ENCODE measurements at places on chromosomes 11 and 22. TPM values are rescaled to one million over a fixed set of nuclear protein-coding genes. Genes with fewer than 3 reads are reported as not detected.

- DNase-seq: no peak
These were observed 51.7 kb downstream of the ZBTB16 start for GRCh38 chr11:114110952-114111947.

Gene OR5T1
- not detected for total RNA-seq

DNA sequence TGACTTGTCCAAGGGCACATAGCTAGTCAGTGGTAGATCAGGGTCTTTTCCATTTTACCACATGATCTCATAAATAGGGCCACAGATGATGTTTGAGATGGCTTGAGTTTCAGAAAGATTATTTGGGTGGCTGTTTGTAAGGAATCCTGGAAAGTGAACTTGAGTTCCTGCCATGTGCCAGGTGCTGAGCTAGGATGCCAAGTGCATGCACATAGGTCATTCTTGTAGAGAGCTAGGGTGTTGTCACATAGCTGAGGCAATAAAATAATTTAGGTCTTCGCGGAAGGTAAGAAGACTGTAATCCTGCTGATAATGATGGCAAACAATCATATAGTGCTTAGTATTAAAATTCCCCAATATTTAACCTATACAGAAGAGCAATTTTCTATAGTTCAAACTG lies 1162.6 kb upstream of the TENM4 start:
- no peak for DNase-seq

DNA sequence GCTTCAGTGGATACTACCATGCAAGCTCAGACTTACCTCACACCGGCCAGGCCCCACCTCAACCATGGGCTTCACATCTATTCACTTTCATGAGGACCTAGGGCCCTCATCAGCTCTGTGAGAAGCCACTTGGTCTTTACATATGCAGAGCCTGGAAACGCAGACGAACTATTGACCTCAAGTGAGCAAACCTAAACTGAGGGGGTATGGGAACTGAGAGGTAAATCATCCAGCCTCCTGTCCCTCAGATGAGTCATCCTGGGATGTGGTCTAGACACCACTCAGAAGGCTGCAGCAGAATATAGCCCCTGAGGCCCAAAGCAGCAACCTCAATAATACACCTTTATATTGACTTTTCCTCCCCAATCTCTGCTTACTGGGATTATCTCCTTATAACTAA lies 578.0 kb downstream of the INSC start:
- no peak for DNase-seq

Gene SPTBN2
- total RNA-seq: 1.1 TPM

- peak; percentile 95 for DNase-seq
These were observed at the start of gene PPP1CA for GRCh38 chr11:67401495-67402191. PPP1CA (minus strand) TSS chr11:67401858; CDS start chr11:67401782, 76 bp downstream.

Gene TRPC6
- total RNA-seq: 14.3 TPM

- DNase-seq: no peak
These were observed 38.4 kb downstream of the TPCN2 start for GRCh38 chr11:69087133-69087524.

Gene SYT9
- total RNA-seq: 1.1 TPM

Gene CLMP
- 173 TPM for total RNA-seq

Gene THAP7
- total RNA-seq: 41.5 TPM

DNA sequence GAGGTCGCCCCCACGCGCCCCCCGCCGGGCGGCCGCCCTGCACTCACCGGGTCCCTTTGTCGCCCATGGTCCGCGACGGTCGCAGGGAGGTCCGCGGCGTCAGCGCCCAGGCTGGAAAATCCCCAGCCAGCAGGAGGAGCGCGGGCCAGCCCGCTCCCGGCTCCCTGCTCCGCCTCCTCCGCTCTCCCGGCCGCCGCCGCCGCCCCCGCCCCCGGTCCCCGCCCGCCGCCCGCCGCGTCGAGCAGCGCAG lies at the start of gene ARRB1:
TSS of gene ARRB1 (minus strand) at position 121 of the 250 bp plus-strand sequence. CDS start at position 67, 54 bp downstream.
- DNase-seq: peak; percentile 75

GRCh38 chr11:9015677-9016076 lies 11.9 kb upstream of the NRIP3 start:
- DNase-seq: peak; percentile 86

GRCh38 chr11:63572026-63572688 lies 9.0 kb upstream of the PLAAT2 start:
- DNase-seq: no peak

Gene OR2AT4
- not detected for total RNA-seq

DNA sequence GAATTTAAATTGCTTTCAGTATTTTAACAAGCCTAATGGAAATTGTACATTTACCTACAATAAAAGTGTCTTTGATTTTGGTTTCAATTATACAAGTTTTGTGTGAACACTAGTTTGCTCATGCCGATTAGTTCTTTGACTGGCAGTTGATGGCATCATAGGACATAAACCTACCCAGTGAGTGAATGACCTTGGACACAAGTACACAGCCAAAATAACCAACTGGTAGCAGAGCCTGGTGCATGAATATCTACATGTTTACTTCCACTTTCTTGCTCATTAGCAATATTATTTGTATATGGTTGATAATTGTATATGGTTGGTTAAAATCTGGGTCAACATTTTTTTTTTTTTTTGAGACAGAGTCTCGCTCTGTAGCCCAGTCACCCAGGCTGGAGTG lies 37.8 kb downstream of the STIM1 start:
- DNase-seq: no peak

Gene FOXRED2
- 4.6 TPM for total RNA-seq

DNA sequence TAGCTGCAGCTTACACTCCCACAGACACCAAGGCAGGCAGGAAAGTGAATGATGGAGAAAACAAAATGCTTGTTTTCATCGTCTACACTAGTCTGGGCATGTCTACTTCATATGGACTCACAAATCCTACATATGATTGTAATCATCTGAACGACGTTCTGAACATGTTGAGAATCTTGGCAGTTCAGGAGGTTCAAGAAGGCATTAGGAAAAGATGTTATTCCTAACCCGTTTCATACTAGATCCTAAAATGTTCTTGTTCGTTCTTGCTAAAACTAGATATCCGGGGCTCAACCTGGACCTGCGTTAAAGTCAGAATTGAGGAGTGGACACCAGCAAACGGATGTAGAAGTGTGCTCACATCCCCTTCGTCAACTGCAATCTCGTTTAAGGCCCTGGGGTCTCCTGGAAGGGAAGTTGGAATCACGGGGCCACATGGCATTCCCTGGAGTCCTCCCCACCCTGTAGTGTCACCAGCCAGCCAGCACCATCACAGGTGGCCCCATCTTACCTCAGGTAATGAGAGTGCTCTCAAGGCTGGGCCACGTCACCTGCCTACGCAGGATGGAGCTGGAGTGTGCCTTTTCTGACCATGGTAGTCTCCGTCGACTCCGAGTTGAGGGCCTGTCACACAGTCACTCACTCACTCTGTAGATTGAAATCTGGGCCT lies 37.3 kb downstream of the C11orf58 start:
- no peak for DNase-seq

Gene HTR3B
- not detected for total RNA-seq

DNA sequence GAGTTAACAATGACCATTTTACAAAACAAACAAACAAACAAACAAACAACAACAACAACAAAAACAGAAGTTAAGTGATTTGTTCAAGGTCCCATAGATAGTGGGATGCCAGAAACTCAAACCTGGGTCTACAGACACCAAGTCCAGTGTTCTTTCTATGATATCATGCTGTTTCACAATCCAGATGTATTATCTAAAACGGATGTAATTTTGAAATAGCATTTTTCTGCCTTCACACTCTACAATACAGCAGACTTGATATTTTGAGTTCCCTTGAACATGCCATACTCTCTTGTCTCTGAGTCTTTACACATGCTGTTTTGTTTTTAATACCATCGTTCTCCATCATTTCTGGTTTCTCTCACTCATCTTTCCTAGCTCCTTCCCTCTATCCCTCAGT lies 104.5 kb downstream of the RELT start:
- no peak for DNase-seq

Gene VSIG2
- not detected for total RNA-seq

- DNase-seq: no peak
These were observed 33.4 kb downstream of the MAML2 start for GRCh38 chr11:96309643-96310017.

DNA sequence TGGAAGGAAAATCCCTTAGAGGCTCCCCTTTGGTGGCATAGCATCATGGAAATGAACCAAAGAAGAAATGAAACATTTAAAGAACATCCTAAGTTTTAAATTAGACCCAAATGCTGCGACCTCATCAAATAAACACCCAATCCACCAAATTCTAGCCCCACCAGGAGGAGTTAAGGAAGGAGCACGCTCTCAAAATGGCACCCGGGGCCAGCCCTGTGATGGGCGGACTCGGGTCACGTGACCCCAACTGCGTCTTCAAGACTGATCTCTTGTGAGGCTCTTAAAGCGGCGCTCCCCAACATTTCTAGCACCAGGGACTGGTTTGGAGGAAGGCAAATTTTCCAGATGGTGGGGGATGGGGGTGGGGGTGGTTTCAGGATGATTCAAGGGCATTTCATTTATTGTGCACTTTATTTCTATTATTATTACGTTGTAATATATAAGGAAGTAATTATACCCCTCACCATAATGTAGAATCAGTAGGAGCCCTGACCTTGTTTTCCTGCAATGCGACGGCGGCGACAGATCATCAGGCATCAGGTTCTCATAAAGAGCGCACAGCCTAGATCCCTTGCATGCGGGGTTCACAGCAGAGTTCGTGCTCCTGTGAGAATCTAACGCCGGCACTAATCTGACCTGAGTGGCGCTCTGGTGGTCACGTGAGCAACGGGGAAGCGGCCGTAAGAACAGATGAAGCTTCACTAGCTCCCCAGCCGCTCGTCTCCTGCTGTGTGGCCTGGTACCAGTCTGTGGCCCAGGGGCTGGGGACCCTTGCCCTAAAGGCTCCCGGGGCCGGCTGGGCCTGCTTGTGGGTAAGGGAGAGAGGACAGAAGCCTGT lies 90.6 kb upstream of the SLC22A12 start:
- DNase-seq: no peak

Gene IMMP1L
- 6.6 TPM for total RNA-seq

- peak; percentile 88 for DNase-seq
These were observed 28.6 kb downstream of the TEF start for GRCh38 chr22:41410311-41410751.

Gene POLR2L
- 75.3 TPM for total RNA-seq

DNA sequence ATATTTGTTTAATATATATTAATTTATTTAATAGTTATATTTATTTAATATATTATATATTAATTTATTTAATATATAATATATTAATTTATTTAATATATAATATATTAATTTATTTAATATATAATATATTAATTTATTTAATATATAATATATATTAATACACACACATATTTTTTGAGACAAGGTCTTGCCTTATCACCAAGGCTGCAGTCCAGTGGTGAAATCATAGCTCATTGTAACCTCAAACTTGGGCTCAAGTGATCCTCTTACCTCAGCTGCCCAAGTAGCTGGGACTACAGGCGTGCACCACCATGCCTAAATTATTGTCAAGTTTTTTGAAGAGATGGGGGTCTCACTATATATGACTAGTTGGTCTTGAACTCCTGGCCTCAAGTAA lies 51.4 kb upstream of the DDI1 start:
- no peak for DNase-seq

Gene PHF21A
- total RNA-seq: 30.3 TPM

- DNase-seq: no peak
These were observed 35.6 kb upstream of the ADSL start for GRCh38 chr22:40310768-40311120.

DNA sequence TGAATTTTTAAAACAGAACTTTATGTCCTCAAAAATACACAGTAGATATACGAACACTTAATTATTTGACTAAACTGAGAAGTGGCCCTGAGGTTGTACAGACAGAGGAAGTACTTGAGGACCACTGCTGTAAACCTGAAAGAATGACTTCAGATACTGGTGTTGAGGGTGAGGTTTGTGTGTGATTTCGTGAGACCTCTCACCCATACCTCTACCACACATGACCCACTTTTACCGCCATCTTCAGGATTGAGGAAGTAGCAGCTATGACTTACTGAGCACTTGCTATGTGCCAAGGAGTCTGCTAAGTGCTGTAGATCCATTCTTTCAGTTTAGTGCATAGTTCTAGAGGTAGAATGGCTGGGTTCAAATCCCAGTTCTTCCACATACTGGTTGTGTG lies 21.9 kb downstream of the MMP13 start:
- no peak for DNase-seq

GRCh38 chr22:29528144-29528543 lies 25.4 kb downstream of the THOC5 start:
- no peak for DNase-seq

GRCh38 chr22:37409459-37410050 lies 17.7 kb downstream of the ELFN2 start:
- no peak for DNase-seq

GRCh38 chr22:21108379-21109115 lies 62.8 kb downstream of the LRRC74B start:
- DNase-seq: no peak

GRCh38 chr11:41413843-41414242 lies 45.6 kb downstream of the LRRC4C start:
- DNase-seq: no peak

Gene GLYATL1
- not detected for total RNA-seq

- no peak for DNase-seq
These were observed 350.3 kb upstream of the MPPED2 start for GRCh38 chr11:30936491-30936890.

Gene RASSF10
- total RNA-seq: not detected

GRCh38 chr11:72951193-72951592 lies 137.0 kb downstream of the ATG16L2 start:
- DNase-seq: no peak

GRCh38 chr11:70207531-70208131 lies 4.5 kb downstream of the FADD start:
- no peak for DNase-seq

DNA sequence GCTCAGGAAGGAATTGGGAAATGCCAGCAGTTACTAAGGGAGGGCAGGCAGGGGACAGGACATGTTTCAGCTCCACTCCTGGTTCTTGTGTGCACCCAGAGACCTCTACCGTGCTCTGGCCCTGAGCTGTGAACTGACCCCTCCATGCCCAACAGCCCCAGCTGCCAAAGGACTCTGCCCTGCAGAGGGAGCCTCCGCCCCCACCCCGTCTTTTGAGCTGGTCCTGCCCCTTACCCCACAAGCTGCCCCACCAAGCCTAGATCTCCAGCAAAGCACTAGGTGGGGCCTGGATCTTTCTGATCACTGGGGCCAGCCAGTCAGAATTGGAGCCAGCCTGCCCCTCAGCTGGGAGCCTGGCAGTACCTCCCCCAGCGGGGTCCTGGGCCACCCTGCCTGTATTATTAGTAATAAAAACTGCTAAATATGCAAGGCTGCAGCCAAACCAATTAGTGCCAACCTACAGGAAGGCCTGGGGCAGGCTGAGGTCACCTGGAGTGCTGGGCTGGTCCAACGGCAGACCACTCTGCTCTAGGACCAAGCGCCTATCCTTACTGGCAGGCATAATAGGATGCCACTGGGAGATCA lies 23.9 kb upstream of the DRICH1 start:
- DNase-seq: peak; percentile 37

- DNase-seq: peak; percentile 83
These were observed 41.5 kb upstream of the HSPA8 start for GRCh38 chr11:123103326-123103980.
